ENCODE measurements at places on chromosomes 2 and 18. TPM values are rescaled to one million over a fixed set of nuclear protein-coding genes. Genes with fewer than 3 reads are reported as not detected.

- no peak for DNase-seq
- H3K36me3 ChIP-seq = no peaks in the 10 kb centered on the region
- peaks cover 3% of the 10 kb centered on the region for H3K4me1 ChIP-seq
- H3K27ac ChIP-seq = no peak overlapping the region
- no peak overlapping the region for H3K4me3 ChIP-seq
Observed at GRCh38 chr18:36856815-36857214, 27.9 kb downstream of the KIAA1328 start.

GRCh38 chr2:195486987-195487644 lies 169.9 kb upstream of the SLC39A10 start:
- no peak overlapping the region for H3K4me3 ChIP-seq
- no peak overlapping the region for H3K27ac ChIP-seq
- no peaks in the 10 kb centered on the region for H3K27me3 ChIP-seq
- H3K36me3 ChIP-seq = no peaks in the 10 kb centered on the region

DNA sequence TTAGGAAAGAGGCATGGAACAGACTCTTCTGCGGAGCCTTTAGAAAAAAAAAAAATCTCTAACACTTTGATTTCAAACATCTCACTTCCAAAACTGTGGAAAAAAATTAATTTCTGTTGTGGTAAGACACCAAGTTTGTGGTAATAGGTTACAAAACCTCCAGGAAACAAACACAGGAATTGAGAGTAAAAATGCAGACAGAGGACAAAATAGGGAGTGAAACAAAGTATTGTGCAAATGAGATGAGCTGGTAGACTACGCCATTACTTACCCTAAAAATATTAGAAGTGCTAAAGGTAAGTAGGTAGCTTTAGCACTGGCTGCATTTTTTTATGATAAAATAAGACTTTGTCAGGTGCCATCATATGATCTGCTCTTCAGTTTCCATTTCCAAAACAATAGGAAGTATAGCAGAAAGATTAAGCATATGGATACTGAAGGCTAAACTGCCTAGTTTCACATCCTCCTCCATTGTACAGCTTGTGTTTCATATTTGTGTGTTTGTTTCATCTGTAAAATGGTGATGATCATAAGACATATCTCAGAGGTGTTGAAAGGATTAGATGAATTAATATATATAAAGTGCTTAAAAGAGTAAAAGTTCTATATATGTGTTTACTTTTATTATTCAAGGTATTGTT lies 309.2 kb downstream of the NR4A2 start:
- H3K27me3 ChIP-seq = no peaks in the 10 kb centered on the region
- no peaks in the 10 kb centered on the region for H3K36me3 ChIP-seq

- H3K27ac ChIP-seq = peak overlapping the region; percentile 46
- no peak overlapping the region for H3K4me3 ChIP-seq
- peaks cover 15% of the 10 kb centered on the region for H3K4me1 ChIP-seq
- no peak for DNase-seq
- H3K27me3 ChIP-seq = no peaks in the 10 kb centered on the region
Observed at GRCh38 chr2:43754180-43754579, 19.7 kb upstream of the DYNC2LI1 start.

ASB18 gene
- total RNA-seq = 7.6 TPM

- no peaks in the 10 kb centered on the region for H3K4me1 ChIP-seq
- H3K27ac ChIP-seq = no peak overlapping the region
- DNase-seq = no peak
- no peak overlapping the region for H3K4me3 ChIP-seq
- no peaks in the 10 kb centered on the region for H3K36me3 ChIP-seq
- H3K27me3 ChIP-seq = no peaks in the 10 kb centered on the region
Observed at GRCh38 chr2:166984797-166985196, 96.5 kb downstream of the XIRP2 start.

- no peaks in the 10 kb centered on the region for H3K27me3 ChIP-seq
- no peak overlapping the region for H3K27ac ChIP-seq
- no peak overlapping the region for H3K4me3 ChIP-seq
- no peaks in the 10 kb centered on the region for H3K36me3 ChIP-seq
- H3K4me1 ChIP-seq = no peaks in the 10 kb centered on the region
Observed at GRCh38 chr2:101159526-101159925, 8.3 kb upstream of the TBC1D8 start.

SLC5A7 gene
- not detected for total RNA-seq

DNA sequence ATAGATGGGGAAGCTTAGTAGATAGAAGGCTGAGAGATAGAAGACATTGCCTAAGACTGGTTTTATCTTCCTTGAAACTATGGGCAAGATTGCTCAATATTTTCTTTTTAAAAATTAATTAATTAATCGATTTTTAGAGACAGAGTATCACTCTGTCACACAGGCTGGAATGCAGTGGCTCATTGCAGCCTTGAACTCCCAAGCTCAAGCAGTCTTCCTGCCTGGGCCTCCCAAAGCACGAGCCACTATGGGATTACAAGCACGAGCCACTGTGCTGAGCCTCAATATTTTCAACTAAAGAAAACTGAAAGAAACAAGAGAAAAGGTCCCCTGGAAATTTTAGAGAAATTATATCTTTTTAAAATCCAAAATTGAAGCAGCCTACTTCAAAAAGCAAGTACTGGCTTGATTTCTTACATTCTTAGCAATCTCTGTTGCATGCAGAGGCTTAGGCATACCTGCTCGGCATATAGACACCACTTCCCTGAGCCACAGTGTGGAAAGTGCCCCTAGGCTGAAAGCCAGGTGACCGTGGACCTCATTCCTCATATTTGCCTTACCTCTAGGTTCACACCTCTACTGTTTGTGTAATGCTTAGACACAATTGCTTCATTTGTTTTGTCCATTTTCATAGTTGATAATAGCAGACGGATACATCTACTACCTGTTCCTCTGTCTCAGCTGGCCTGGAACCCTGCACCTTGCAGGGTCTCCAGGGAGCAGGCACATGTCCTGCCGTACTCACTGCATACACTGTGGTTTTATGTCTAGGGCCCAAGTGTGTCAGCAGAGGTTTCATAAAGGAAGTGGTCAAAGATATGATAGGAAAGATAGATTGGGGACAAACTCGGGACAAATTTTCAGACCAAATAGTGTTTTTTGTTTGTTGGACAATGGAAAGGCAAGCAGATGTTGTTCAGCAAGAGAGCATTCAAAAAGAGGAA lies 166.5 kb upstream of the ALPP start:
- no peaks in the 10 kb centered on the region for H3K27me3 ChIP-seq
- peaks cover 10% of the 10 kb centered on the region for H3K36me3 ChIP-seq
- no peak overlapping the region for H3K27ac ChIP-seq
- DNase-seq = no peak
- no peaks in the 10 kb centered on the region for H3K4me1 ChIP-seq
- no peak overlapping the region for H3K4me3 ChIP-seq

NT5C1B gene
- not detected for total RNA-seq

DNA sequence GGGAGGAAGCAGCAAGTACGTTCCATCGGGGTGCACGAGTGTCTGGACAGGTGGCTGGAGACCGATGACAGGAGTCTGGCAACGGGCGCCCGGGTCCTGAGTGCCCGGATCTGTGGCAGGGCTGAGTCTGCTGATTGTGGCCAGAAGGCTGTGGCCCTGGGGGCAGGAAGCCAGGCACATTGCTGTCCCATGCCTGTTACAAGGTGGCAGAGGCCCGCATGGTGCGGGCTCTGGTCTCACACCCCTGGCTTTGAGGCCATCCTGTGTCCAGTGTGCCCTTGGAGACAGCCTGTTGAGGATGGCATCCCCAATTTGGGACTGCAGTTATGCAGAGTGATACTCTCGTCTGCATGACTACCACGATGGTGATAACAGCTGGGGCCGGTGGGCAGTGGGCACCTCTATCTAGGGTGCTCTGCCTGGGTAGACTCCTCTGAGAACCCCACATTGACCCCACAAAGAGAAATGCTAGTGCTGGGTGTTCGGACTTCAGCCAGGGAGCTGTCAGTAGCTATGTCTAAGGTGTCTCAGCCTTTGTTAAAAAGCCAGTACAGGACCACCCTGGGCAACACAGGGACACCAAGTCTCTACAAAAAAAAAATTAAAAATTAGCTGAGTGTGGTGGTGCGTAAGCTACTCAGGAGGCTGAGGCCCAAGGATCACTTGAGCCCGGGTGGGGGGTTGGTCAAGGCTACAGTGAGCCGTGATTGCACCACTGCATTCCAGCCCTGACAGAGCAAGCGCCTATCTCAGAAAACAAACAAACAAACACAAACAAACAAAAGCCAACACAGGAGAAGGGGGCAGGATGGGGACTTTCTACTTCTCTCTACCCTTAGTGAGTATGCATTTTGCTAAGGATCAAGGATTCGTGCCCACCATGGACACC lies 88.3 kb downstream of the RHOB start:
- no peaks in the 10 kb centered on the region for H3K36me3 ChIP-seq
- no peaks in the 10 kb centered on the region for H3K4me1 ChIP-seq
- no peak for DNase-seq
- no peak overlapping the region for H3K27ac ChIP-seq
- H3K27me3 ChIP-seq = no peaks in the 10 kb centered on the region
- no peak overlapping the region for H3K4me3 ChIP-seq

DNA sequence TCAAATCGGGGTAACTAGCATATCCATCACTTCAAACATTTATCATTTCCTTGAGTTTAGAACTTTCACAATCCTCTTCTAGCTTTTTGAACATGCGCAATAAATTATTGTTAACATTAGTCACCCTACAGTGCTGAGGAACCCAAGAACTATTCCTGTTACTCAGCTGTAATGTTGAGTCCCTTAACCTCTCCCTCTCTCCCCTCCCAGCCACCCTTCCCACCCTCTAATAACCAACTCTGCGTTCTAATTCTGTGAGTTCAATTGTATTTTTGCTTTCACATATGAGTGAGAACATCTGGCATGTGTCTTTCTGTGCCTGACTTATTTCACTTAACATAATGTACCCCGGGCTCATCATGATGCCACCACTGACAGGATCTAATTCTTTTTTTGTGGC lies 78.6 kb upstream of the RANBP2 start:
- H3K27me3 ChIP-seq = no peaks in the 10 kb centered on the region
- H3K4me1 ChIP-seq = no peaks in the 10 kb centered on the region
- H3K27ac ChIP-seq = peak overlapping the region; percentile 87
- H3K4me3 ChIP-seq = no peak overlapping the region
- DNase-seq = no peak

UGT1A3 gene
- not detected for total RNA-seq

DNA sequence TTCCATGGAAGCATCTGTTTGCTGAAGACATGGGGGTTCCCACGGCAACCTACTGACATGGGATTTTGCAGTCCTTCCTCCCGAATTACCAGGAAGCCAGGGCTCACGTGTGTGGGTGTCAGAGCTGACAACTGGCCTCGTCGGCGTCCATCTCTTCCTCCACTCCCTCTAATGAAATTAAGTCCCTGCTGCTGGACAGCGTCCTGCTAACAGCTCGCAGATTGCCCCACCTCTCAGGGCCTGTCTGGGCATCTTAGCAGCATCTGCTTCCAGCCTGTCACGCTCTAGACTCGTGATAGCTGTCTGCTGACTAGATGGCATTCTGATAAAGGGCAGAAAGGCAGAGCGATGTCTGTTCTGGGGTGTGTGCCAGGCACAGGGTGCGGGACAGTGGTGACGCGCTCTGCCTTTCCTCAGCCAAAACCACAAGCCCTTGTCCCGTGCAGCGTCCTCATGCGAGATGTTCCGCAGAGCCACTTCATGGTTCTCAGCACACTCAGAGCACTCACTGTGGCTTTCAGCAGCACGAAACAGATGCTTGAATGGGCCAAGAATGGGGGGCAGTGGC lies 161.1 kb downstream of the ARL4C start:
- no peak overlapping the region for H3K4me3 ChIP-seq
- H3K36me3 ChIP-seq = no peaks in the 10 kb centered on the region

DLGAP1 gene
- total RNA-seq = 0.56 TPM

RRM2 gene
- 0.08 TPM for total RNA-seq

GRCh38 chr2:166013878-166014277 lies 60.3 kb upstream of the TTC21B start:
- H3K27ac ChIP-seq = no peak overlapping the region
- H3K36me3 ChIP-seq = no peaks in the 10 kb centered on the region
- DNase-seq = no peak
- H3K27me3 ChIP-seq = no peaks in the 10 kb centered on the region
- H3K4me1 ChIP-seq = no peaks in the 10 kb centered on the region
- no peak overlapping the region for H3K4me3 ChIP-seq

Measured in right atrium auricular region (tissue), 2 donors.